Karpas-422 (cell line): ENCODE measurements at places on chromosomes 3 and 15.
A peak's percentile ranks its signal among the peaks of the same experiment; 100 is the strongest.

DNA sequence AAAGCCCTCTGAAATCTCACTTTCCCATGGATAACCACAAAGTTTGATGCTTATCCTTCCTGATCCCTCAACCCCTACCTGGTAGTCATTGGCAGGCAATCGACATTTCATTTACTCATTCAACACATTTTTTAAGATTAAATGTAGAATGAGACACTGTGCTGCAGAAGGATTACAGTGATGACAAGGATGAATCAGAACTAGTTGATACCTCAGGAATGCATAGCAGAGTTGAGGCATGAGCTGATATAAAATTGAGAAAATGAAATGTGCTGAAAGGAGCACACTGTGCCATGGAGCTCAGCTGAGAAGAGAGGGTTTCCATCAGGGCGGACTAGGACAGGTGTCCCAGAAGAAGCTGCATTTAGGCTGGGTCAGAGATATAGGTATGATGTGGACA is 48.9 kb upstream of the ACTL6A start:
- DNase-seq, result no peak

- DNase-seq, result no peak
These were observed 507.6 kb downstream of the NR2F2 start for GRCh38 chr15:96838081-96838480.

DNA sequence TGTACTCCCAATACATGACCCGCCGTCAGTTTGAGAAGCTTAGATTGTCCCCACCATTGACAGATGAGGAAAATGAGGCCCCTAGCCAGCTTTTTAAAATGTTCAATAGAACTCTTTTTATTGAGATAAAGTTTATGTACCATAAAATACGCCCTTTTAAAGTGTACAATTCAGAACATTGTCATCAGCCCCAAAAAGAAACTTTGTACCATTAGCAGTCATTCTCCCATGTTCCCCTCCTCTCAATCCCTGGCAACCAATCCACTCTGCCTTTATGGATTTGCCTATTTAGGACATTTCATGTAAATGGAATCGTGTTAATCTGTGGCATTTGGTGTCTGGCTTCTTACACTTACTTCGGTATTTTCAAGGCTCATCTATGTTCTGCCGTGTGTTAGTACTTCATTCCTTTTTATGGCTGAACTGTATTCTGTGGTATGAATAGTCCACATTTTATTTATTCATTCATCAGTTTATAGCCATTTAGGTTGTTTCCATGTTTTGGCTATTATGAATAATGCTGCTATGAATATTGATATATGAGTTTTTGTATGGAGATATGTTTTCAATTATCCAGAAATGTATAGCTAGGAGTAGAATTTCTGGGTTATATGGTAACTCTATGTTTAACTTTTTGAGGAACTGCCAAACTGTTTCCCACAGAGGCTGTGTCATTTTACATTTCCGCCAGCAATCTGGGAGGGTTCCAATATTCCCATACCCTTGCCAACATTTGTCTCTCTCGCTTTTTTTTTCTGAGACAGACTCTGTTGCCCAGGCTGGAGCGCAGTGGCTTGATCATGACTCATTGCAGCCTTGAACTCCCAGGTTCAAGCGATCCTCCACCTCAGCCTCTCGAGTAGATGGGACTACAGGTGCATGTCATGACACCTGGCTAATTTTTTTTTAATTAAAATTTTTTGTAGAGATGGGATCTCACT is 15.3 kb upstream of the PTPN23 start:
- DNase-seq, result no peak

DNA sequence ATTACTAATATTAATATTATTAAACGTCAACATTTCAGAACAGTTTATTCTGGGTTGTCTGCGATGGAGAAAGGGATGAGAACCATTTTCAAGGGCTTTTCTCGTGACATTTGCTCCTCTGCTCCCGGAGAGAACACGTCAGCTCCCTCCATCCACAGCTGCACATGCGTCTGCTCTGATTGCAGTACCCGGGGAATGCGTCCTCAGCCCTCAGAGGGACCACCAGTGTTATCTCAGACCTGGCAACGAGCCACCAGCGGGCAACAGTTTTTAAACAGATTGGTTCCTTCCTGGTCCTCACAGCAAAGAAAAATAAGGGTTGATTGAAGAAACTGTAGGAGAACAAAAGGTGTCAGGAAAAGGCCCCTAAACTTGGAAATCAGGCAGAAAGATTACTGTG is 202.2 kb upstream of the ADAMTS9 start:
- DNase-seq, result no peak

DNA sequence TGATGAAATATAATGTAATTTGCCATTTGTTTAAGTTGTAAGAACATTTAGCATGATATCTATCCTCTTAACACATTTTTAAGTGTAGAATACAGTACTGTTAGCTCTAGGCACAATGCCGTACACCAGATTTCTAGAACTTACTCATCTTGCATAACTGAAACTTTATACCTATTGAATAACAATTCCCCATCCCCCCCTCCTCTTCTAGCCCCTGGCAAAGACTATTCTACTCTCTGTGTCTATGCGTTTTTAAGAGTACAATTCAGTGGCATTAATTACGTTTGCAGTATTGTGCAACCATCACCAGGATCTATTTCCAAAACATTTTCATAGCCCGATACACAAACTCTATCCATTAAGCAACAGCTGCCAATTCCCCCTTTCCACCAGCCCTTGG is 261.7 kb downstream of the PLOD2 start:
- DNase-seq, result no peak

DNA sequence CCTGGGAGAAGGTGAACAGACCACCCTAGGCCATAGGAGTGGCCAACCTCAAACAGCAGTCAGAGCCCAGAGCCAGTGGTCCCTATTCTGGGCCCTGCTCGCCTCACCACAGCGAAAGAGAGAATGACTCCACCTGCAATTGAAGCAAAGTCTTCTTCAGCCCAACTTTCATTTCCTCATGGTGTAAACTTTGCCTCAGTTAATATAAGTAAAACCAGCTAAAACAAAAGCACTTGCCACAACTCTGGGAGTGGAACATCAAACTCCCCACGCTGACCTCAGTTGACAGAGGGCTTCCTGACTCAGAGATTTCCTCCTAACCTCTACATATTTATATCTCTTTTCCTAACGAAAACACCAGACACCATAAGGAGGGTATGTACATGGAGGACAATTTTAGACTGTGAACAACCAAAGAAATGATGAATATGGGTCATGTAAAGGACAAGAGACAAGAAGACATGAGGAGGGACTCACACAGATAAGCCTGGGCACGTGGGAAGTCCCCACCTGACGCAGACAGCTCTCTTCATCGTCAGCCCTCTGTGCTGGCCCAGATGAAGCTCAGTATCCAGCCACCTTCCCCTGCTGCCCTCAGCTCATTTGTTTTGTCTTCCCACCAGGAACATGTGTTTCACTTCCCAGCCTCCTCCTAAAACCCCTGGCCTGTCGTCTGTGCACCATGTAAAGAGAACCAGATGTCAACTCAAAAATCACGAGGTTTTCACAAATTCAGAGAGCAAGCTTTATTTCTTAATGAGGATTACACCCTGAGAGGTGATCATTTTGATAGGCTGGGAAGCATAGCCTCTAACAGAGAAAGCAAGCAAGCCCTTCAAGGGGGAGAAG is 140.9 kb downstream of the KCNMB2 start:
- no peak for DNase-seq

- DNase-seq, result peak; percentile 89
These were observed 121.8 kb upstream of the SMAD3 start for GRCh38 chr15:66943456-66944095.

DNA sequence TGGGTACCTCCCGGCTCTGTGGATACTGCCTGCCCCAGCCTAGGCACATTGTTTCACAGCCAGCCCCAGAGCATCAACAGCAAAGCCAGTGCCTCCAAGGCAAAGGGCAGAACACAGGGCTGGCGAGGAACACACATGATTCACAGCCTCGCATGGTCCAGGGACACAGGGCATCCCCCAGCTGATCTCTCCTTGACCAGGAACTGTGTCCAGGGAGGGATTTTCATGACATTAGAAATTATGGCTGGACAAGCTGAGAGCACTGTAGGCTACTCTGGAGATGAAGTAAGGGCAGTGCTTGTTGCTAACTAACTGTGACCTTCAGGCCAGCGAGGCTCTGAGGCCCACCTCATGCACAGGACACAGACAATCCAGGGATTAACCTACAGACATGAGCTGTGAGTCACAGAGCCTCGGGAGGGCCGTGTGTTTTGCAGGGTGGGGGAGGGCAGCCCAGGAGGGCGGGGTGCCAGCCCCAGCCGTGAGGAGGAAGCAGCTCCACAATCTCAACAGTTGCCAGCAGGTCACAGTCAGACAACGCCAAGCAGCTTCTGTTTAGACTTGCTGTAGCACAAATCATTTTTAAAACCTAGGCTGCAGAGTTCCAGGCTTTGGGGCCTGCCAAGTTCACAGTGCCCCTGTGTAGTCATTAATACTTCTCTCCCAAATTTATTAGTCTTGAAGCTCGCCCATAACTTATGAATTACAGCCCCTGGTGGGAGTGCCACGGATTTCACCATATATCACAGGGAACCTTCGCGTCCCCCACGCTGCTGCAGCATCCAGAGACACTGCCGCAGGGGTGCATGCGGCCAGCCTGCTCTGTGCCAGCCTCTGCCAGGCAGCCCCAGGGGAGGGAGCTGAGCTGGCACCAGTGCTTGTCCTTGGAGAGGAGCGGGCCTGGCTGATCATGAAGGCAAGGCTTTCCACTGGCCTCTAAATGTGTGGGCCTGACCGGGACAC is 114.7 kb downstream of the ETFA start:
- DNase-seq, result no peak

DNA sequence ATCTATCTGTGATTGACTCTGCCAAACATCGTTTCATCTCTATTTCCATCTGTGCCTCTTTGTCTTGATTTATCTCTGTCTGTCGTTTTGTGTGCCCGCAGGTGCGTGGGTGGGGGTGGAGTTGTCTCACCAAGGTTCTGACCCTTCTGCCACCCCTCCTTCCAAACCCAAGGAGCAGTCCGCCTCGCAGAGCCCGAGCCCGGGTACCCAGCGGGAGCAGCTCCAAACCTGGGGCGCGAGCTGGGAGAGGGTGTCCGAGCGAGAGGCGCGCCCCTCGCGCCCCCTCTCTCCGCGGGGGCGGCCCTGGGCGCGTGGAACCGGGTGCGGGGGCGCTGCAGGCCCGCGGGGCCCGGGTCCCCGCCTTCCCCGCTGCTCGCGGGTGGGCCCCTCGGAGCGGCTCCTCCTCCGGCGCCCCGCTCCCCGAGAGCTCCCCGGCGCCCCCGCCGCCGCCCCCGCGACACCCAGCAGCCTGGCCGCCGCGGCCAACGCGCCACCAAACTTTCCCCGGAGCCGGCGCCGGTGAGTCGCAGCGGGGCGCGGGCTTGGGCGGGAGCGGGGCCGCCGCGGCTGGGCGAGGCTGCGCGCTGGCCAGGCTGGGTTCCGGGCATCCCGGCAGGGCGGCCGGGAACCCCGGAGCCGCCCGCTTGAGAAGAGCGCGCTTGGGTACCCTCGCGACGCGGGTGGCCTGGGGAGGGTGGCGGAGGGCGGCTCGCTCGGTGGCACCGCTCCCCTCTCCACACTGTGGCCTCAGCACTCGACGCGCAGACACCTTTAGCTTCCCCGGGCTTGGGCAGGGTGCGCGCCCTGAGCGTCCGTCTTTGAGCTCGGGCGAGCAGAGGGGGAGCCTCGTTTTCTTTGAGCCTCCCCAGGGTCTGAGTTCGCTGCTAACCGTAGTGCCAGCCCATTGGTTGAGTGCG is at the start of gene HRH1:
Gene HRH1 (plus strand): TSS at position 458 of the 917 bp plus-strand sequence. CDS start 104,545 bp downstream, outside the sequence.
- DNase-seq, result no peak

DNA sequence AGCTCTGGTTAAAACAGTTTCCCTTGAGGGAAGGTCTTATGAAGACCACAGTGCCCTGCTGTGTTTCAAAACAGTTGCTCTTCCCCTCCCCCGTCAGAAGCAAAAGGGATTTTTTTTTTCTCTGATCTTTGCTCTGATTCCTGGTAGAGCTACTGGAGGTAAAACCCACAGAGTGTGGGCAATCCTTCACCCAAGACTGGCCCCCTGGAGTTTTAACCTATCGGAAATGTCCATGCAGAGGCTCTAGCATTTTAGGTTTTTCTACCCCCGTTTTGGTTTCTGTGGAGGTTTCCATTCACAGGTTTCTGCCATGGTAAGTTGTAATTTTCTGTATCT is 27.7 kb downstream of the GRM2 start:
- DNase-seq, result no peak

GRCh38 chr3:54988302-54988837 is 60.5 kb upstream of the LRTM1 start:
- DNase-seq, result no peak

DNA sequence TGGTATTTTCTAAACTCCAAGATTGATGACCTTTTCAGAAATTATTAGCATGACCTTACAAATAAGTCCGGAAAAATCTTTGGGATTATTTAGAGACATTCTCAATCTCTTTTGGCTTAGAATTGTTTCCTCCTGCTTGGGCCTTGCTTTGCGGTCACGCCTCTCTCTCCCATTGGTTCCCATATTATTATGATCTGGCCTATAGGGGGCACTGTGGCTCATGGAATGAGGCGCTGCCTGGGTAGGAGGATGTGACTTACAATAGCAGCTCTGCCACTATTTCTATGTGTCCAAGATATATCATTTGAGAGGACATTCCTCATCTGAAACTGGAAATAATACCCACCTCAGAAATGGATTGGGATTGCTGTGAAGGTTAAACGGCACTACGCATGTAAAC is 464.9 kb downstream of the MFSD1 start:
- peak; percentile 83 for DNase-seq

DNA sequence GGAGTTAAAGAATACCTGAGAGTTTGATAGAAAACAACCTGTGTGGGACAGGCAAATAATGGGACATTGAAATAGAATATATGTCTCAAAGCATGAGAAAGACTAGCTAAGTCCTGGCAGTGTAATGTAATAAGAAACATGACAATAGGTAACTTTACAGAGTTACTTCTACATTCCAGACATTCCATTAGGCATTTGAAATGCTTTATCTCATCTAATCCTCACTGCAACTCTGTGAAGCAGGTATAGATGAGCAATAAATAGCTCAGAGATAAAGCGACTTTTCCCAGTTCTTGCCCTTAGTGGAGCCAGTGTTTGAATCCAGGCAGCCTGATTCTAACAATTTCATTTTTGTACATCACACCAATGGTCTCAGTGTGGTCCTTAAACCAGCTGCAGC is 76.8 kb downstream of the CPNE4 start:
- DNase-seq, result no peak

DNA sequence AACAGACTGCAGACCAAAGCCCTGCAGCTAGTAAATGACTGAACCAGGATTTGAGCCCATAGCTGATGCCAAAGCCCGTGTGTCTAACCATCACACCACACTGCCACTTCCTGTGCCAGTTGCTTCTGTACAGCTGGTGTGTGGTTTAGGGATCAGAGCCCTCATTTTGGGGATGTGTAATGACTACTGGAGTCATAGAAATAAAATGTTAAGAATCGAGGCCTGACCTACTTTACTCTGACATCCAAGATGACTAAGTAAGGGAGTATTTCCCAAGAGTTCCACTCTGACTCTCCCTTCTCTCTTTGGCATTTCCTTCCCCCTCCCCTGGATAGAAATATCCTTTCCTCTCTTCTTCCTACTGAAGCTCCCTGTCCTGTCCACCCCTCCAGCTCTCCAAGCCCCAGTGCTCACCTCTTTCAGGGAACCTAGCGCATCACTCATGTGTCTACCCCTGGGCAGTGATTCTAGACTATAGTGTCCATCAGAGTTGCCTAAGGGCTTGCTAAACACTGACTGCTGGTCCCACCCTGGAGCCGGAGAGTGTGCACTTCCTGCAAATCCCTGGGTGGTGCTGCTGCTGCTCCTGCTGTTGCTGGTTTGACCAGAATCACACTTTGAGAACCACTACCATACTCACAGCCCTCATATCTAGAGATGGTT is 53.8 kb downstream of the MGLL start:
- DNase-seq, result no peak
